Mucosa of gallbladder (tissue), 1 donor: ENCODE measurements at places on chromosomes 5 and 9.
A peak's percentile ranks its signal among the peaks of the same experiment; 100 is the strongest.

DNA sequence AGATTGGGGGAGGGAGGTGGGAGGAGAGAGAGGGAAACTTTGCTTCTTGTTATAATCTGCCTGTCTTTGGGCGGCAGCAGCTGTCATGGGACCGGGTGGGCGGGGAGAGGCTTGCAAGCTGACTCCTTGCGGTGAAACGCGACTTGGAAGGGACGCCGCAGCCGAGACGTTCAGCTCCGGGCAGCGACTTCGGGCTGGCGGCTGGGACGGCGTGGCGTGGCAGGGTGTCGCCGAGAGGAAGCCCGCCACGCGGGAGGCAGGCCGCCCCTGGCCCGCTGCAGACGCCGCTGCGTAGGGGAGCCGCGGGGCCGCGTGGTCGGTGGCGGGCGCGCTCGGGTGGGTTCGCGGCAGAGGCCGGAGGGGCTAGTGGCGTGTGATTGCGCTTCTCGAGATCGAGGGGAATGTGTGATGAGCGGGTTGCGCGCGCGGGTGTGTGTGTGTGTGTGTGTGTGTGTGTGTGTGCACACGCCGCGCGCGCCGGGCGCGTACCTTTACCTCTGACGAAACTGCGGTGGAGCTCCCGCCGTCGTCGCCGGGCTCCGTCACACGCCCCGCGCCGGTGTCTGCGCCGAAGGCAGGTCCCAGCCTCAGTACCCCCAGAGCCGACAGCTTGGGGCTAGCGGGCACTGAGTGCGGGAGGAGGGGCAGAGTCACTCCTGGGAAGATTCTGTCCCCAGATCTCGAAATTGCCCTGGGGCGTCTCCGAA, 1.7 kb downstream of the PPARGC1B start:
- peak; percentile 91 for DNase-seq

DNA sequence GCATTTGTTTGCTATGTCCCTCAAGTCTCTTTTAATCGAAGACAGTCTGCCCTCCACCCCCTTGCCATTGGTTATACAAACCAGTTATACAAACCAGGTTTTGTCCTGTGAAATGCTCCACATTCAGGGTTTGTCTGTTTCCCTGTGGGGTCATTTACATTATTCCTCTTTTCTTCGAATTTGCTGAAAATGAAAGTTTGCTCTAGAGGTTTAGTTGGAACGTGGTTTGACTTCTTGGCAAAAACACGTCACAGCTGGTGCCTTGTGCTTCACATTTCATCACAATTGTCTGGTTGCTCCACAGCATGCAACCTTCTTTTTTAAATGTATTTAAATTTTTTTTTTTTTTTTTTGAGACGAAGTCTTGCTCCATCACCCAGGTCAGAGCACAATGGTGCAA, 4.2 kb upstream of the HAVCR2 start:
- DNase-seq, result no peak

DNA sequence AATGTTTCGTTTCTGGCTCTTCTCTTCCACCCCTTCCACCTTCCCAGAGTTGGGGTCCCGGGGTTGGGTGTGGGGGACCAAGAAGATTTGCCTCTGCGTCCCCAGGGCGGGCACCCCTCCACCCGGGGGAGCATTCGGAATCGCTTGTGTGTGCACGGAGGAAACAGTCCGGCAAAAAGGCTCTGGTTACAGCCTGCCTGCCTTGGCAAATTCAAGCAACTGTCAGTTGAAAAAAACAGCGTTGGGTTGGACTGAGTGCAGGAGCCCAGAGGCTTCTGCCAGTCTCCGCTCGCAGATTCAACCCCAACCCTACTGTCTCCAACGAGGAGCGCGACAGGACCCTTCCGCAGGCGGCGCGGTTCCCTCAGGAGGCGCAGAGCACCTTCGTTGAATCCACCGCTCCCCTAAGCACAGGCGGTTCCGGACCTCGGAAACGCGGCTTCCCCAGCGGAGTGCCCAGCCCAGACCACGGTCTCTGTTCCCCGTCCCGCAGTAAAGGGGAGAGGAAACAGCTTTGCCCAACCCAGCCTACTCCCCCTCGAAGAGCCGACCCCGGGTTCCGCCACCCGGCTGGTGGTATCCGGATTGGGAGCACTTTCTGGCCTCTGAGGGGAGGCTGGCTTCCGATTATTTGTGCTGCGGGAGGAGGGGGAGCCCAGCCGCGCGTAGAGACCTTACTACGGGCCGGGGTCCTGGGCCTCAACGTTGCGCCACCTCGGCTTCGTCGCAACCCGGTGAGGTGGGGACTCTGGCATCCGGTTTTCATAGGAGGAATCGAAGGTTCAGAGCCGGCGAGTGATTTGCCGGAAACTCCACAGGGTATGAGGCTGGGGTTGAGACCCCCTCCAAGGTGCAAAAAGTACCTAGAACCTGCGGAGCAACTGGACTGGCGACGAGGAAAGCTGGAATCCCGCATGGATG, 9.6 kb downstream of the LHX6 start:
- DNase-seq, result no peak

DNA sequence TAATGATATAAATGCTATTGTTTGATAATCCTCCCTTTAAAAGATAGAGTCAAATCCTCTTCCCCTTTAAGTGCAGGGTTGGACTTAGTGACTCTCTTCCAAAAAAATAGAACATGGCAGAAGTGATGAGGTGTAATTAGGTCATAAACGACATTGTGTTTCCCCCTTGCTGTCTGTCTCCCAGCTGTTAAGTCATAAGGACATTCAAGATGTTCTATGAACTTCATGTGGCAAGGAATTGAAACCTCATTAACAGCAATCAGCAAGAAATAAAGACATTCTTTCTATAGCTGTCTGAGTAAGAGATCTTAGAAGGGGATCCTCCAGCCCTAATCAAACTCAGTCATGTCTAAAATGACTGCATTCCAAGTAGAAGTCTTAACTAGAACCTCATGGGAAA, 3.3 kb upstream of the SLC25A46 start:
- DNase-seq, result no peak

GRCh38 chr9:105150991-105151685, 93.3 kb upstream of the SLC44A1 start:
- no peak for DNase-seq

- DNase-seq, result no peak
Observed at GRCh38 chr5:102554082-102554481, 55.3 kb upstream of the SLCO6A1 start.

DNA sequence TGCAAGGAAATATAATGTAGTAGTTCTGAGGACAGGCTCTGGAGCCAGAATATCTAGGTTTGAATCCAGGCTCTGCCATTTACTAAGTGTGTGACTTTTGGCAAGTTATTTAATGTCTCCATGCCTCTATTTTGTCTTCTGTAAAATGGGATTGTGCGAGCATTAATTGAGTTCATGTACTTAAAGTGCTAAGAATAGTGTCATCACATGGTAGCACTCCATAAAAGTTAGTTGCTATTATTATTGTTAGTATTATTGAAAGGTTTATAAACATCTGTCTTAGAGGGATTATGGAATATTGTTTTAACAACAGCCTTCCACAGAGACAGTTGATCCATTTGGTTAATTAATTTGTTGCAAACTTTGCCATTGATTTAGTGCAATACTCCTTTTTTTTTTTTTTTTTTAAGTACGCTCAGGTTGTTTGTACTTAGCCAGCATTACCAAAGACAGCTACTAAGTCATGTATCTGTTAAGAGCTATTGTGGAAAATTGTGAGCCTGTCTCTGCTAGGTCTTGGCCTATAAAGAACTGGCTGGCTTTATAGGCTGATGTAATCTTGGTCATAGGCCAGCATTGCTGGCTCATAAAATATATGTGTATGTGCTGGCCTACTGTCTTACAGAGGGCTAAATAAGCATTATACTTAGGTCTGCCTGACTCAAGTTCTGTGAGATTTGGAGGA, 174.7 kb downstream of the WDR70 start:
- no peak for DNase-seq

DNA sequence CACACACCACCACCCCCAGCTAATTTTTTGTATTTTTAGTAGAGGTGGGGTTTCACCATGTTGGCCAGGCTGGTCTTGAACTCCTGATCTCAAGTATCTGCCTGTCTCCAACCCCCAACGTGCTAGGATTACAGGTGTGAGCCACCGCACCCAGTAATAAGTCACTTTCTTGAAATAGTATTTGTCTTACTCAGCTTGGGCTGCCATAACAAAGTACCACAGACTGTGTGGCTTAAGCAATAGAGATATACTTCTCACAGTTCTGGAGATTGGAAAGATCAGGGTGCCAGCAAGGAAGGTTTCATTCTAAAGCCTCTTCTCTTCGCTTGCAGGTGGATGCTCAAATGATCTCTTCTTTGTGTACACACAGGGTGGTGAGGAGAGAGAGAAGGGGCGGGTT, 99.8 kb downstream of the ARRDC3 start:
- DNase-seq, result no peak

- DNase-seq, result no peak
Observed at GRCh38 chr9:13324988-13325387, 45.5 kb upstream of the MPDZ start.

DNA sequence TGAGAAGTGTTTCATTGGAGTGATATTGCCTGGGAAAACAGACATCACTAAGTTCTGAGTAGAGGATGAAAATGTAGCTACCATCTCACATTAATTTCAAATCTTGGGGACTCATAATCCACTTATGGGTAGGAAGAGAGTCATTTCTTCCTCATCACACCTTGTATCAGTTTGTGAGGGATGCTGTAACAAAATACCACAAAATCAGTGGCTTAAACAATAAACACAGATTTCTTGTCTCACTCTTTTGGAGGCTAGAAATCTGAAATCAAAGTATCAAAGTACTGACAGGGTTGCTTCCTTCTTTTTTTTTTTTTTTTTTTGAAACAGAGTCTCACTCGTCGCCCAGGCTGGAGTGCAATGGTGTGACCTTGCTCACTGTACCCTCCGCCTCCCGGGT, 3.4 kb downstream of the CARD6 start:
- no peak for DNase-seq

DNA sequence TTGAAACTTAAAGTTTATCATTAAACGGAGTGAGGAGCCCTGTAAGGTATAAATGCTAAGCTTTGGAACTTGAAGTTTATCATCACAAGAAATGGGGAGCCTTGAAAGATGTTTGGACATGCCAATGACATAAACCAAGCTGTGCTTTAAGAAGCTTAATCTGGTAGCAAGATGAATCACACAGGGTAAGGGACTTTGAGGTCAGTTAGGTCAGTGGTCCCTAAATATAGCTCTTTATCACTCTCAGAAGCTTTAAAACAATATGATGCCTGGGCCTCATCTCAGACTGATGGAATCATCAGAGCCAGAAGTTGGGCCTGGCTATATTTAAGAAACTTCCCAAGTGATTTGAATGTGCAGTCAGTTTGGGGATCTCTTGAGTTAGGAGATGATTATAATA, 85.7 kb downstream of the TNC start:
- DNase-seq, result no peak

- no peak for DNase-seq
Observed at GRCh38 chr9:116592970-116593369, 94.1 kb upstream of the TRIM32 start.

DNA sequence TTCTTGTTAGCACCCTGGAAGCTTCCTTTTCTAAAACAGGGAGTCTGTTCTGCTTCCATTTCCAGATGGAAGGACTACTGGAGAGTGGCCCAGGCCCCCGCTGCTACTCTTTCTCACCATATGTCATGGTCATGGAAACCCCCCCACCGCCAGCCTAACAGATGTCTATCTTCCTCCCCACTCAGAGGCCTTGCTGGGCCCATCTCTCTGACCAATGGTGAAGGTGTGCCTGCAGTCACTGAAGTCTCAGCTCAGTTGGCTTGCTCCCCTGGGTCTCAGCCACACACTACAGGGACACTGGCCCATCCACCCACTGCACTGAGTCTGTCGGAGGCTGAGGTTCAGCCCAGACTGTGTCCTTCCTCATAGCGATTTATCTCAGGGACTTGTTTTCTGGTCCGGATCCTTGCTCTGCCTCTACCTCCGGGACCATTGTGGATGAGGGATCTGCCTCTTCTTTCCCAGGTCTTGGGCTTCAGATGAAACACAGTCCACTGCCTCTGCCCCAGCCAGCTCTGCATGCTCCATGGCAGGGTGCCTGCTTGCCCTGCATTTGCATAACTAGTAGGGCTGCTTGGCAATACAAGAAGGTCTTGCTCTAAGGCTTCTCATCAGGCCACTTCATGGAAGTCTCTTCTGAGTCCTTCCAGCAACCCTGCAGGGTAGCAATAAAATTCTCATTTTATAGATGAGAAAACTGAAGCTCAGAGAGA, 30.8 kb downstream of the GALNT12 start:
- DNase-seq, result no peak

GRCh38 chr5:161546095-161546469, 443 bp downstream of the GABRB2 start:
- DNase-seq, result no peak

DNA sequence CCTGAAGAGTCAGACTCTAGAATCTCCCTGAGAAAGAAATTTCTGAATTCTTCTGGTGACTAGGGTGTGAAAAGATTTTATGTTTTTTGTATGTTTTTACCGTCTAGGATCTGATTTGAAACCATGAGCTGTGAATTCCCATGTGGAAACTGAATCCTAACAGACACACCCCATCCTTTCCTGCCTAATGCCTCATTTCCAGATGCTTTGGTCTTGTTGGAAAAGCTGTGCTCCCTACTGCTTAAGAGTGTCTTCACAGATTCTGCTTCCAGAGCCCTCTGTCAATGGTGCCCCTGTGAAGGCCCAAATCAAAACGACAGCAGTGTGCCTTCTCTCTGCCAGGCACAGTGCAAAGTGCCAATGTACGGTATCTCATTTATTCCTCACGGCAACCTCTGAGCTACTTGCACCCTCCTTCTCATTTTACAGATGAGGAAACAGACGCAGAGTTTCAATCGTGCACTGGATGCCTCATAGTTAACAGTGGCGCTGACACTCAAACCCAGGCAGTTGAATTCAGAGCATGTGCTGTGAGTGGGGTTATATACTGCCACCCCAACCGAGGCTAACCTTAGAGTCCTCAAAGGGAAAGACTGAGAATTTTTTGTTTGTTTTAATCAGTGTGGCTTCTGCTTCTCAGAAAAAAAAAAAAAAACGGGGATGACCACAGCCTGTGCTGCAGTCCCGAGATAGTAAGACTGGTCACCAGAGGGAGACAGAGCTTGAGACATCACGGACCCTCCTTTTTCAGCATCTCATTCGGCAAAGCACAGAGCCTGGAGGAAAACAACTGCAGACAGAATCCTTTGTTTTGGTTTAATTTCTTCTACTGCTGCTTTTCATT, 188.4 kb downstream of the SNCAIP start:
- peak; percentile 36 for DNase-seq

GRCh38 chr5:13957032-13957645, 12.7 kb upstream of the DNAH5 start:
- DNase-seq, result peak; percentile 38

DNA sequence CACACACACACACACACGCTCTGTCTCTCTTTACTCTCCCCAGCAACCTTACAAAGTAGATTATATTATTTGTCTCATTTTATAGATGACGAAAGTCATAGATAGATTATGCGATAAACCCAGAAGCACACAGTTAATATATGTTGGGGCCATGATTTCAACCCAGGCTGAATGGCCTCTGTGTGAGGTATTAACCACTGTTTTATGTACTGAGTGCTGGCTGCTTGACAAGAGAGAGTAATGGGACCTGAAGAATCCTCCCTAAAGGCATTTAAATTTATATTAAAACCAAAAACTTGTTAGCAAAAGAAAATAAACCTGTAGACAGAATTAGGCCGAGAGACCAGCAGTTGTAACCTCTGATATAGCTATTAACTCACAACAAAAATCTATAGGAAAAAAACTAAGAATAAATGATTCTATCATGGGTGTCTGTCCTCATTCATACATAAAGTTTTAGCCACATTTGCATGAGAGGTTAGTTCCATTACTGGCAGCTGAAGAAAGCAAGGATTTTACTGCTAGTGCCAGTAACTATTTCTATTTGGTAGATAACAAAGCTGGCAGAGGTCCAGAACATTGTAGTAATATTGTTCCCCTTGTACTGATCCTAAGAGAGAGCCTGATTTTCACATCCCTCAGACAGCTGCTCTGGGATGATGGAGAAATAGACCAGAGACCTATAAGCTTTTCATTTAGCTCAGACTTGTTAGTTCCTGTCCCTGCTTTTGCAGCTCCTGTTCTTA, 250.9 kb downstream of the ADGRV1 start:
- DNase-seq, result no peak
